Fibroblast of gingiva (primary cell): ENCODE measurements at places on chromosomes 7 and 10.
A peak's percentile ranks its signal among the peaks of the same experiment; 100 is the strongest.

DNA sequence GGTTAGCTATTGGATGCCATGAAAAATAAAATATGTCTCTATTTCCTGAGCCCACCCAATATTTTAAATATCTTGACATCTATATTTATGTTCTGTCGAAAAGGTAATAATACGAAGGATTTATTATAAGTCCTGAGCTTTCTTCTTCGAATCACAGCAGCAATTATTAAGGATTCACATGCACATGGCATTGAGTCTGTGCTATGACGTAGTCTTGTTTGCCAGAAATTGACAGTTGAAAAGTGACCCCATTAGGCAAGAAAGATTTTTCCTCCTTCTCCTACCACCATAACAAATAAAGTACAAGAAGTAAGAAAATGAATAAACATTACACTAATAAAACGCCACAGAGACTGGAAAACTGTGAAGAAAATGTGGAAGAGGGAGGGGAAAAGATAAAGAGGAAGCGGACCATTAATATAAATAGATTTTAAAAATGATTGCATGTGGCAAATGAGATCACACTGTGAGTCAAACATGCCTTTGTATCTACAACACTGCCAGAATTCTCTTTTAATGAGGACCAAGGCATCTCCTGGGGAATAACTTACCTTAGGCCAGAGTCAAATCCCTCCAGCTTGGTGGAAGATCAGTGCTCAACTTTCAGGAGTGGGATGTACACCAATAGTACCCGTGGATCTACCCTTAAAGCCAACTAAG lies 21.6 kb downstream of the FZD1 start:
- no peak for DNase-seq

- DNase-seq, result no peak
Observed at GRCh38 chr7:129728875-129729467, 117.5 kb downstream of the NRF1 start.

- no peak for DNase-seq
Observed at GRCh38 chr10:74932648-74933047, 106.2 kb downstream of the KAT6B start.

- no peak for DNase-seq
Observed at GRCh38 chr7:157125376-157126223, 13.1 kb upstream of the UBE3C start.

DNA sequence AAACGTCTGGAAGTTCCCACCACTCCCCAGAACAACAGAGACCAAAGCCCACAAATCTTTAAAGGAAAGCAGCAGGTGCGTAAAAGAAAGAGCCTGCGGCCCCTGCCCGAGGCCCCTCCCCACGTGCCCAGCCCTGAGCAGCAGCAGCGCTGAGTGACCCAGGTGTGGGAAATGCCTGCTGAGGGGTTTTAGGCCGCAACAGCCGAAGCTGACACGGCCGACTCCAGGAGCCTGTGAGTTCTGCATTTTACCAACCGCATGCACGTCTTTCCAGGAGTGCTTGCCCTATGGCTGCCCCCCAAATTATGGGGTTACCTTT lies 1.6 kb upstream of the KNDC1 start:
- DNase-seq, result no peak

- no peak for DNase-seq
Observed at GRCh38 chr10:114380060-114380459, 24.2 kb downstream of the AFAP1L2 start.

GRCh38 chr7:147670759-147671158 lies 919.8 kb upstream of the C7orf33 start:
- DNase-seq, result no peak

- DNase-seq, result no peak
Observed at GRCh38 chr7:55348502-55348901, 16.6 kb upstream of the LANCL2 start.

- DNase-seq, result no peak
Observed at GRCh38 chr7:6637544-6638229, 569 bp downstream of the ZNF316 start.

- DNase-seq, result no peak
Observed at GRCh38 chr7:138868711-138869110, 70.7 kb upstream of the ATP6V0A4 start.

- DNase-seq, result no peak
Observed at GRCh38 chr10:17668435-17669184, 24.7 kb downstream of the STAM start.

GRCh38 chr10:60820093-60820754 lies 41.9 kb downstream of the CDK1 start:
- peak; percentile 34 for DNase-seq

- peak; percentile 59 for DNase-seq
Observed at GRCh38 chr7:69814421-69814962, 216.2 kb downstream of the AUTS2 start.

DNA sequence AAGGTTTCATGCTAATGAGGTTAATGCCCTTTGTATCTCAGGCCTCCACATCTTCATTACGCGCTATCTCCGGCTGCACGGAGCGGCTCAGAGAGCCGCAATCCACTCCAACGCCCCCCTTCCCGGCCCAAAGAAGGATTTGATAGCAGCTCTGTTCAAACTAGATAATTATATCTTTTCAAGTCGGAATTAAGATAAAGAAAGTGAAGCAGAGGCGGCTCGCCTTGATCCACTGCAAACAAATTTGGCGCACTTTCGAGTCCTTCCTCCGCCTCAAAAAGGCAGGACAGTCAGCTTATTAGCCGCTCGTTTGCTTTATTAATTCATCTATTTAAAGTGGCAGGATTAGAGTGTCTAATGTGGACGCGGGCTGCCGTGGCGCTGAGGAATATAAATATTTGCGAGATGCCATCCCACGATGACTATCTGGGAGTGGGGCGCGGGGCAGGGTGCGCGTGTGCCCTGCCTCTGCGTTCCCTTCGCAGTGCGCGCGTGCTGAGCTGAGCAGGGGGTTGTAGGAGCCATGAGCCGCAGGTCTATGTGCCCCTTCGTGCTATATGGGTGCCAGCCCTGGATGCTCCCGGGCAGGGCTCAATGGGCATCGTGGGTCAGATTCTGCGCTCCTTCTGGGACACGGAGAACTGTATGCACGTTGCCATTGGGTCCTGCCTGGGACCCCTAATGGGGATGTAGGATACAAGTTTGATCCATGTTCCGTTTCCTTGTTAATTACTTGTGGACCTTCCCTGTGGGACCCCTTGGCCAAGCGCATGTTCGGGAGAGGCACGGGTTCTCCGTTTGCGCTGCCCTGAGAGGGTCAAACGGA lies 9.0 kb downstream of the EMX2 start:
- DNase-seq, result no peak

DNA sequence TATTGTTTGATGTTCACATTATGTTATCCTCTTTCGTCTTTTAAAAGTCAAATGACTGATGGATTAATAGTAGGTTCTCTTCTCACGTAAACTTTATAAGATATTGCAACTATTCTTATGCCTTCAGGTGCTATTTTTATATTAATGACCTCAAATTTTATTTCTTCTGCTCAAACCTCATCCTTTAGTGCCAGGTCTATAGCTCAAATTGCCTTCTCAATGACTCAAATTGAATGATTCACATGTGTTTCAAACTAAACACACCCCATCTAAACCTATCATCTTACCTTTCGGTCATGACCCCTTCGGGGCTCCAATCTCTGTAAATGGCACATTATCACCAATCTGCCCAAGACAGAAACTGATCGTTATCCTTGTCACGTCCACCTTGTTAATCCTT lies 22.0 kb upstream of the LIPF start:
- no peak for DNase-seq

GRCh38 chr10:5600908-5601307 lies 65.5 kb downstream of the ASB13 start:
- DNase-seq, result no peak

GRCh38 chr10:77202857-77203256 lies 434.8 kb downstream of the KCNMA1 start:
- DNase-seq, result no peak

DNA sequence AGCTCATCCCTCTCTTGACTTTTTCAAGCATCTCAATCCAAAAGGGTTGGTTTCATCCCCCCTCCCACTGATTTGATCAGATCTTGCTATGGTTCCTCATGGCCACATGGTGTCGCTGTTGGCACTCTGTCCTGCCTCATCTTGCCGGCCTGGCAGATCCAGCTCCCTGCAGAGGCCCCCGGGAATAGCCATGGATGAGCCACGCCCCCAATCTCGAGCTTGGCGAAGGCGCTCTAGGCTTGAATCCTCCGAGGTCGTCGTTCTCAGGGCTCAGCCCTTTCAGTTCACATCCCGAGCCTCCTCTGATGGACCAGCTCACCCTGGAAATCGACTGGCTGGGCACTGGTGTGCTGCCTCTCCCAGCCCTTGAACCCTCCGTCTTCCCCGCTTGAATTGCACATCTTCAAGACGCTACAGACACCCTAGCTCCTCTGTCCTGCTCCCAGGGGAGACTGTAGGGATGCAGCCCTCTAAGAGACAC lies 628.7 kb downstream of the TYW1 start:
- DNase-seq, result peak; percentile 3

GRCh38 chr7:30896036-30896435 lies 15.6 kb upstream of the AQP1 start:
- no peak for DNase-seq

- peak; percentile 18 for DNase-seq
Observed at GRCh38 chr10:35328404-35329037, 7.8 kb upstream of the CCNY start.

- DNase-seq, result no peak
Observed at GRCh38 chr7:26950889-26951288, 86.5 kb upstream of the SKAP2 start.

GRCh38 chr7:37494926-37495325 lies 46.3 kb upstream of the ELMO1 start:
- no peak for DNase-seq

- no peak for DNase-seq
Observed at GRCh38 chr10:35399414-35400009, 63.2 kb downstream of the CCNY start.

- DNase-seq, result no peak
Observed at GRCh38 chr10:95496246-95496911, 64.8 kb downstream of the SORBS1 start.

GRCh38 chr10:126111516-126111915 lies 215.2 kb downstream of the FANK1 start:
- DNase-seq, result no peak

GRCh38 chr10:17758200-17758599 lies 6.2 kb downstream of the TMEM236 start:
- no peak for DNase-seq

DNA sequence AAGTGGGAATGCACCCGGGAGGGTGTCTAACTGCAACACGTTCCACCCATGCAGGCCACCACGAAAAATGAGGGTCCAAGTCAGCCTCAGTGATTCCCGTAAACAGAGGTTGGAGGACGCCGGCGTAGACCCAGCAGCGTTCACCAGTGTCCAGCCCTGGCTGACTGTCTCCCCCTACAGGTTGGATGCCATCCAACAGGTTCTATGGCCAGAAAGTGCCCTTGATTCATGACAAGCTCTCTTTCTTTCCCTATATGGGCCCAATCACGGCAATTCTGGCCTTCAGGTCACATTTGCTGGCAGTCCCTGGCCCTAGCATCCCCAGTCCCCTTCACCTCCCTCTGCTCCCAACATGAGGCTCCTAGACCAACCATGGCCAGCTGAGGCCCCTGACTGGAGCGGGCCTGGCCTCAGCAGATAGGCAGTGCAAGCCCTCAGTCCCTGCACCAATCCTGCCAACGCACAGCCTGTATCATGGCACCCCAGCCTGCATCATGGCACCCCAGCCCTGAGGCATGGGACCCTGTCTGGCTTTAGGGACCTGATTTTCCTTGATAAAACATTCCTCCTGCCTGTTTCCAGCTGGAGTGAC lies 227.4 kb downstream of the GRID1 start:
- DNase-seq, result no peak

- peak; percentile 91 for DNase-seq
Observed at GRCh38 chr10:34584164-34584563, 230.9 kb downstream of the PARD3 start.

- no peak for DNase-seq
Observed at GRCh38 chr10:132493246-132493755, 44.3 kb upstream of the INPP5A start.

DNA sequence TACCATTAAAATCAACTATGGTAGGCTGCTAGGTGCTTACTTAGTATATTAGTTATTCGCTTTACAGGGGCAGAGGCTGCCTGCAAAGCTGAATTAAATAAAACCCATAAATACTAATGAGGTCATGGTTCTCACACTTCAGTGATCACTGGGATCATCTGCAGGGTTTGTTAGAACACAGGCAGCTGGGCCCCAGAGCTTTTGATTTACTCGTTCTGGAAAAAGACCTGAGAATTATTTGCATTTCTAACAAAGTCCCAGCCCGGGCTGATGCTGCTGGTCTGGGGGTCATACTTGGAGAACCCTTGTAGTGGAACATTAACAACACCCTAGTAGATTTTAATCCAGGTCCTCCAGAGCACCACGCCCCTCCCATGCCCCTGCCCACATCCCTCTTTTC lies 8.5 kb downstream of the UCN3 start:
- DNase-seq, result no peak

- DNase-seq, result no peak
Observed at GRCh38 chr7:139931190-139931934, 102.3 kb downstream of the TBXAS1 start.

DNA sequence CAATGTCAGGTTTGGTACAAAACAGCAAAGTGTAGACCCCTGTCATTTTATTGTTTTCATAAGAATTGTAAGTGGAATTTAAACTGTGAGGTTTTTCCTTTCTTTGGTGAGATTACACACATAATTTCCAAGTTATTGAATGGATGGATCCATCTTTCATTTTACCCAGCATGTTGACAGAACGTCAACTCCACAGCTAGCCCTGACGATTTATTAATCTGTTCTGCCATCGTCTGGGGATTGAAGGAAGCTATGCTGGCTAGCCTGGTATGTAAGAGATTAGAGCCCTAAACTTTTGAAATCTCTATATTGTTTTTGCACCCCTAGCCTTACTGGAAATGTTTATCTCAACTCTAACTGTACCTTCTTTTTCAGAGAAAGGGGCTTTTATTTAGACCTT lies 8.6 kb downstream of the WNT16 start:
- DNase-seq, result peak; percentile 33

- DNase-seq, result peak; percentile 73
Observed at GRCh38 chr7:156764016-156764669, 123.6 kb downstream of the RNF32 start.

DNA sequence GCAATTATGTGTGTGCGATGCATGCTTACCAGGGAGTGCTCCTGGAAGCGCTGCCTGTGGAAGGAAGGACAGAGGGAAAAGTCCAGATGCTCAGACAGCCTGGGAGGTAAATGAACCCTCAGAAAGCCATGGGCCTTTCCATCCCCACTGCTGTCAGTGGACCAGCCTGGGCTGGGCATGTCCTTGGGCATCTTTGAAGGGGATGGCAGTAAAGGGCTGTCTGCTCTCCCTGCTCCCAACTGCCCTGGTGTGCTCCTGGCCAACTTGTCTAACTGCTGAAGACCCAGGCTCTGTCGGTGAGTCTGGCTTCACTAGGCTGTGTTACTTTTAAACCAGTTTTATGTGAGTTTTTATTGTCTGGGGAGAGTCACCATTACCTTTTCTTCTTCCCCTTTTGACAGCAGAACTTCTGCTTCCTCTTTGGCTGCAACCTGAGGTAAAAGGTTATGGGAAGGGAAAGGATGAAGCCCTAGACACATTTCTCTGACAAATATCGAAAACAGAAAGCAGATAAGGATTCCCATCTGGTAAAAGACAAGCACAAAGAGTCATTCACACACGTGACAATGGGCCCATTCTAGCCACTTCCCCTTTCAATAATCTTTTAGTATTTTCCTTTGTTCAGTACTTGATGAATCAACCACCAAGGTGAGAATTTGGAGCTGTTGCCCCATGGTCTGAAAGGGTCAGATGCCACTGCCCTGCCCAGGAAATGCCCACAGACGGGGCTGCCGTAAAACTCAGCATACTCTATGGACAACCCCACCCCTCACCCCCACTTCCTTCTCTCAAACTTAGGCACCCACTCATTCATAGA lies 27.6 kb upstream of the PIK3AP1 start:
- no peak for DNase-seq

GRCh38 chr10:131667561-131667960 lies 233.2 kb upstream of the PPP2R2D start:
- DNase-seq, result no peak
